Activated naive CD8-positive, alpha-beta T cell treated with anti-CD3 and anti-CD28 coated beads, Interleukin-2, amount 50 U/mL, for 16 hours (primary cell): ENCODE measurements at places on chromosomes 3 and 15.

- DNase-seq, result no peak
Observed at GRCh38 chr3:76308541-76308940, 523.2 kb upstream of the ZNF717 start.

GRCh38 chr15:35206060-35206675 lies 121.1 kb upstream of the NANOGP8 start:
- no peak for DNase-seq

- DNase-seq, result no peak
Observed at GRCh38 chr3:178063461-178063860, 472.8 kb upstream of the KCNMB2 start.

DNA sequence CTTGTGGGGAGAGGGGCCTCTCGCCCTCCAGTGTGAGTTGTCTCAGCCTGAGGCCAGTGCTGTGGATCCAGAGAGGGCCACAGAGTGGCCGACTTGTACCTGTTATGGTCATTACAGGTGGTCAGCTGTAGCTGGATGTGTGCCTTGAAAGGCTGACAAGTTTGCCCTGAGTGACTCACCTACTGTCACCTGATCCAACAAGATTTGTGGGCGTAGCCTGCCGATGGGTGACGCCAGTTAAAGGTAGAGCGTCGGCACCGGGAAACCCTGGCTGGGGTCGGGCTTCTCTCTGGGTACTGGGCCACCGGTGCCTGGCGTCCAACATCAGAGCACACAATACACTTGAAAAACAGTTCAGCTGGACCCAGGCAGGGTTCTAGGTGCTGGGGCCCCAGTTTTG lies 2.8 kb upstream of the ISG20 start:
- DNase-seq, result peak; percentile 17

DNA sequence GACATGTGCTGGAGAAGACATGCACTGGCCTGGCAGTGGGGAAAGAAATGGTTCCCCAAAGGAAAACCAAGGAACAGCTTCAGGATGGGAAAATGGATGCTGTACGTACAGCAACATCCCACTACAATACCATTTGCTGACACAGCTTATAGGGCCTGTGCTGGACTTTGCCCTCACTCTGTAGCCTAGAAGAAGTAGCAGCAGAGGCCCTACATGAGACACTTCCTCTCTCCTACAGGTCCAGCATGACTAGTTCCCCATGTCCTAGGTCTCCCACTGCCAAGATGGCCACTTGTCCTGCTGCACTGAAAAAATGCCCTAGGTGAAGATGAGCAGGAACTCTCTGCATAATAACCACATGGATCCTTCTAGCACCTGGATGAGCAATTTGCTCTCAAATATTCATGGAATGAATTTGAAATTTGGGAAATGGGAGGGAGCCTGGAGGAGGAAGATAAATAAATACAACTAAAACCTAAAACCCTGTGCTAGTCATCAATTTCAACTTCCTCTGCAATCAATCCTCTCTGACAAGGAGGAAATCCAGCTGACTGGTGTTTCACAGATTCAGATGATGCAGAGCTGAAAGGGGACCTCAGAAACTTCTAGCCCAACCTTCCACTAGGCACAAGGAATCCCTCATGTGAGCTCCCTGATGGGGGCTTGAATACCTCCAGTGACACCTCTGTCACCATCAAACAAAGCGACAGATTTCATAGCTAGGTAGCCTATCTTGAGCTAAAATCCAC lies 514.3 kb upstream of the PPP2R3A start:
- no peak for DNase-seq

DNA sequence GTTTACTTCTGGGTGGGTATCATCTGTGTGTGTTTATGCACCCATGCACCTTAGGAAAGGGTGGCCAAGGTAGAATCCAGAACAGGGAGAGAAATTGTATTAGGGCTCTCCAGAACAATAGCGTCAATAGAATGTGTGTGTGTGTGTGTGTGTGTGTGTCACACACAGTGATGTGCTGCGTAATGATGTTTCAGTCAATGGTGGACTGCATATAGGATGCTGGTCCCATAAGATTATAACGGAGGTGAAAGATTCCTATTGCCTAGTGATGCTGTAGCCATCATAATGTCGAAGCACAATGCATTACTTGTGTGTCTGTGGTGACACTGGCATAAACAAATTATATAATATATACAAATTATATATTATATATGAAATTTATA lies 69.3 kb upstream of the PRR23C start:
- DNase-seq, result no peak

DNA sequence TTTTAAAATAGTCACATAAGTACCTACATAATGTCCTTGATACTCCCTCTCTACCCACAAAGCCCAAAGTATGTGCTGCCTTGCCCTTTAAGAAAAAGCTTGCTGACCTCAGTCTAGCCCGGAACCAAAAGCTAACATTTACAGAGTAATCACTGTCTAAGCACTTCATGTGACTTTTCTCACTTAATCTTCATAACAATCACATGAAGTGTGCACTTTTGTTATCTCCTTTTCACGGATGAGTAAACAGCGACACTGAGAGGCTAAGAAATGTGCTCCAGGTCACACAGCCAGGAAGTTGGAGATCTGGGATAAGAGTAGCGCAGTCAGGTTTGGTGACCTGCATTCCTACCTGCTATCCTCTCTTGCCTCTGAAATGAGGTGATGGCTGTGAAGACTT lies 194.0 kb downstream of the ITPR1 start:
- DNase-seq, result no peak

- DNase-seq, result no peak
Observed at GRCh38 chr15:73054417-73054953, 2.2 kb downstream of the NEO1 start.

GRCh38 chr15:35308802-35309201 lies 223.7 kb upstream of the NANOGP8 start:
- no peak for DNase-seq

- DNase-seq, result no peak
Observed at GRCh38 chr15:98803228-98804056, 155.1 kb downstream of the IGF1R start.

DNA sequence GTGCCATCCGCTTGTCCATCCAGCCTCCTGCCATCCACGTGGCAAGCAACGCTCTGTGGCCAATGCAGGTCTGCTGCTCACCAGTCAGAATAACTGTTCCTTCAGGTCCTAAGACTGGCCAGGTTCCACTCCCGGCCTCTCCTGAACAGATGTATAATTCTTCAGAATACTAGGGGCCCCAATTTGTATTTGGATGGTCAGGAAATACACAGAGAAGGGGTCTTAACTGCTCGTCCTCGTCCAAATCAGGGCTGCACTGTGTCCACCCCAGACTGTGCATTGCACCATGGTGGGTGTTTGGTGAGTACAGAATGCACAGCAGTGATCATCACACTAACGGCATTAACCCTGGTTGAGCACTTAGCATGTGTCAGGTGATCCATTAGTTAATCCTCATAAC lies 46.0 kb downstream of the MINAR1 start:
- DNase-seq, result no peak

DNA sequence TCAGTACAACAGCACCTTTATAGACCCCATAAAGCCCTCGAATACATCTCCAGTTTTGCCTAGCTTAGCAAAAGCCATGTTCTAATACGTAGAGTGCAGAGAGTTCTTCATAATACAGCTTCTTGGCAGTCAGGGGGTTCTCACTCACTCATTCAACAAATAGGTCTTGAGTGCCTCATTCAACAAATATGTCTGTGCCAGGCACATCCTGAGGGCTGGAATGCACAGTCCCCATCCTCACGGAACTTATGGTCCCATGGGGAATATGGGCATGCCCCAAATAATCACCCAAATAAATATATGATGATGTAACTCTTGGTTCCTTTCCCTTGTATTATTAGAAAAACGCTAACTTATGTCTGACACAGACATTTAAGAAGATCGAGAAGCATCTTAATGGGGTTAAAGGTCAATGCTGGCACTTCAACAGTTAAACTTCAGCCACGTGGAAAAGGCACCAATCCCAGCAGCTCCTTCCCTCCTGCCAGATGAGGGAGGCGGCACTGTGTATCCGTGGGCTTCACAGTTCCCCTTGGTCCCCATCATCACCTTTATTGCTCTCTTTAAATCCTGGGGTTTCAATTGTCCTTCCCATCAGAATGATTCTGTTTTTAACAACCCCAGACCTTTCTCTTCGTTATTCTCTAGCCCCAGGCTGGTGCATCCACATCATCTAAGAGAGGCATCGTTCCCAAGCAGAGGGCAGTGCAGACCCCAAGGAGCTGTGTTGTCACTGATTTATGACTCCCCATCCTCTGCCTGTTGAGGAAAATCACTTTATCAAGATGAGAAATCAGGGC lies 18.9 kb upstream of the SEMA5B start:
- no peak for DNase-seq

DNA sequence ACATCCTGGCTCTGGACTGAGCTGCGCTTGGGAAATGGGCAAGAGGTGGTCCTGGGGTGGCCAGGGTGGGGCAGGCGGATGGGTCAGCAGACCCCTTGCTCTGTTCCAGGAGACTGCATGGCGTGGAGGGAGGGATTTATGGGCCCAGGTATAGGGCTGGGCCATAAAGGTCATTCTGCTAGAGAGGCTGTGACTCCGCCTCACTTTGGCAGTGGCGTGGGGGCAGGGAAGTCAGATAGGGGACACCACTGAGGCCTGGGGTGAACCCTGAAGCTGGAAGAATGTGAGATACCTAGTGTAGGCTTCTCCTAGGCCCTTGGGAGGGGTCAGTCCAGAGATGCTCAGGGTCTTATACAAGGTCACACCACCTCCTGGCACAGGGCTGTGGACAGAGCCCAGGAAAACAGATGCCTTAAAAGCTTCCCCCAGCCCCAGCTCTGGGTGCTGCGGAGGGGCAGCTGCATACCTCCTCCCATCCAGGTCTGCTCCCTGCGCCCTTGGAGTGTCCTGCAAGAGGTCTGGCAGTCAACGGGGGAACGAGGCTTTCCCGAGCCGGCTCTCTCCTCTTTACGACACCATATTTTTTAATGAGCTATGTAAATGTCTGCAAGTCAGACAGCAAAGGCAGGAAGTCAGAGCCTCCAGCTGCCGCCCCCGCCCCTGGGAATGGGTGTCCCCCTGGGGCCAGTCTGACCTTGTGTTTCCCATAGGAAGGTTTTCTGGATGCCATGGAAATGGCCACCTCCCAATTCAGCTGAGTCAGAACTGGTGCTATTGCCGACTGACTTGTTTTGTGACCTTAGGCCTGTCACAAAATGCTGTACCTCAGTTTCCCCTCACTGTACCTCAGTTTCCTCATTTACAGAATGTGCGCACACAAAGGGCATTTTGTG lies 26.3 kb downstream of the LINGO1 start:
- DNase-seq, result no peak

- no peak for DNase-seq
Observed at GRCh38 chr3:166879661-166880060, 500.4 kb downstream of the ZBBX start.

DNA sequence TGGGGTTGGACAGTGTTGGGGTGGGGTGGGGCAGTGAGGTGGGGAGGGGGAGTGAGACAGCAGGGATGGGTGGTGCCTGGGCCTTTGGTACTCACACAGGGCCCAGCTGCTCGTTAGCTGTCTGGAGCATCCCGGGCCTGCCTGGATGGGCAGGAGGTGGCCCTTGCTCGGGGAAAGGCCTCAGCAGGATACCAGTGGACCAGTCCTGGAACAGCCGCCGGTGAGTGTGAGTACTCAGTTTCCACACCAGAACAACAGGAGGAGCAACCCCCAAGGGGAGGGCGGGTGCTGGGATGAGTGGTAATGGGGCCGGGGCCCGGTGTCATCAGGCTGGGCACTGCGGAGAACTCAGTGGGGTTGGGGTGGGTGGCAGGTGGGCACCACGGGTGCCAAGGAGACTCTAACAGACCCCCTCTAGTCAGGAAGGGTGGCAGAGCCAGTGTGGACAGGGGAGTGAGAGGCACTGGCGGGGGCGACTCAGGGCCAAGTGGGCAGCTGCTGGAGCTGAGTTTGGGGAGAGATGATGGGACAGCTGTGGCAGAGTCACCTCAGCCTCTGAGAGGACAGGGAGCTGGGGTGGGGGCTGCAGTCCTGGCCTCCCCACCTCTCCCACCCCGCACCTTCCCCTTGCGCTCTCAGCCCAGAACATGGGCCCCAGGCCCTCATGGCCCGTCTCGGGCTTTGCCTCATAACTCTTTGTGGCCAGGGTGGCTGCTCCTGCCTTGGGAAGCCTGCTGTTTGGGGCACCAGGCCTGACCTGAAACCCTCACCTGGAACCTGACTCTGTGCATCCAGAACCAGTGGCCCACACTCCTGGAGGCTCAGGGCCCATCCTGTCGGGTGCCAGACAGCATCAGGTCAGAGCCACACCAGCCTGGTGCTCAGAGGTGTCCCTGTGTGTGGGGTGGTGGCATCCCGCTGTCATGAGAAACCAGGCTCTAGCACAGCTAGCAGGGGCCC lies 52.1 kb upstream of the PRR23E start:
- DNase-seq, result no peak

- DNase-seq, result no peak
Observed at GRCh38 chr15:86973284-86973844, 893.7 kb downstream of the AGBL1 start.

DNA sequence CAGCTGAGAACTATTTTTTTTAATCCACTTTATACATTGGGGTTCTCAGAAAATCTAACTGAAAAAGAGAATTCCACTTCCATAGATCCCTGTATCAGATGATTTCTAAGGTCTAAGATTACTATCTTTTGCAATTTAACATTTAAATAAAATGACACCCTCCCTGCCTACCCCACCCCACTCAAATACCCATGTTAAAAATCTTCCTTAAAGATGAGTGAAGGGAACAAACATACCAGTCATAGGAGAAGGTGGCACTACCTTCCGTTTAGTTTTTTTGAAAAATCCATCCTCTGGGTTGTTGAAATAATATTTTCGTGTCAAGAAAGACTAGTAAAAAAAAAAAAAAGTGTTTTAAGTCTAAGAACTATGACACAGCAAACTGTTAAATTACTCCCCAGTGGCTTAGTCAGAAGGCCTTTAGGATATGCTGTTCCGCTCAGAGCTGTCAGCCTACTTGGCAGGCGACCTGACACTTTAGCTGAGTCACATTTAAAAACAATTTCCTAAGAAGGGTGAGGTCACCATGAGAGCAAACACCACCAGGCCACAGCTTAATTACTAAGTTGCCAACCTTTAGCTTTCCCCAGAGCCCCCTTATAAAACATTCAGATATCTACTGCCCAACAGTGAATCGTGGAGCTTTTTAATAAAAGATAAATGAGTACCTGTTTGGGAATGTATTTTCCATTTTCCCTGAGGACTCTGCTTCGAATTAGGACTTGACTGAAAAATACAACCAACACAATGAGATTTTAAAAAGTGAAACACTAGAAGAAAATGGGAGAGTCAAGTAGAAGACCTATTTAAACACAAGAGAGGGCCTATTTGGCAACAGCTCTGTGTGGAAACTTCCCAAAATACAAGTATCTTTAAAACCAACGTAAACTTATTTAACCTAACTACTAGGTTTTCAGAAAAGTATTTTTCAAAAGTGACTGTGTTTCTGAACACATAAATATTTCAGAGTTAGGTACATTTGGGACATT lies 9.6 kb downstream of the EMC3 start:
- DNase-seq, result no peak

- DNase-seq, result no peak
Observed at GRCh38 chr3:128591738-128592426, 58.7 kb downstream of the RPN1 start.

- DNase-seq, result no peak
Observed at GRCh38 chr3:176948151-176948550, 249.1 kb downstream of the TBL1XR1 start.
